ENCODE measurements at places on chromosomes 5 and 9. TPM values are rescaled to one million over a fixed set of nuclear protein-coding genes. Genes with fewer than 3 reads are reported as not detected.

Gene RFESD
- 4.2 TPM for total RNA-seq

Gene FOXI1
- not detected for total RNA-seq

Gene SNX30
- 12.9 TPM for total RNA-seq

Gene FOXD4L5
- 0.29 TPM for total RNA-seq

Gene FAM153A
- total RNA-seq = 0.55 TPM

Gene CDH6
- 132 TPM for total RNA-seq

DNA sequence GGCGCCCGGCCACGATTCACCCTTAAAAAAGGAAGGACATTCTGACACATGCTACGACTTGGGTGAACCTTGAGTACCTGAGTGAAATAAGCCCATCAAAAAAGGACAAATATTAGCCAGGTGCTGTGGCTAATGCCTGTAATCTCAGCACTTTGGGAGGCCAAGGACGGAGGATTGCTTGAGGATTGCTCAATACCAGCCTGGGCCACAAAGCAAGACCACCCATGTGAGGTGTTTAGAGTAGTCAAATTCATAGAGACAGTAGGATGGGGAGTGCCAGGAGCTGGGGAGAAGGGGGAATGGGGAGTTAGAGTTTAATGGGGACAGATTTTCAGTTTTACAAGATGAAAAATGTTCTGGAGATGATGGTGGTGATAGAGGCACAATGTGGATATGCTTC lies 32.1 kb upstream of the IER5L start:
- no peak for DNase-seq

GRCh38 chr5:109996246-109996645 lies 306.5 kb downstream of the MAN2A1 start:
- no peak for DNase-seq

DNA sequence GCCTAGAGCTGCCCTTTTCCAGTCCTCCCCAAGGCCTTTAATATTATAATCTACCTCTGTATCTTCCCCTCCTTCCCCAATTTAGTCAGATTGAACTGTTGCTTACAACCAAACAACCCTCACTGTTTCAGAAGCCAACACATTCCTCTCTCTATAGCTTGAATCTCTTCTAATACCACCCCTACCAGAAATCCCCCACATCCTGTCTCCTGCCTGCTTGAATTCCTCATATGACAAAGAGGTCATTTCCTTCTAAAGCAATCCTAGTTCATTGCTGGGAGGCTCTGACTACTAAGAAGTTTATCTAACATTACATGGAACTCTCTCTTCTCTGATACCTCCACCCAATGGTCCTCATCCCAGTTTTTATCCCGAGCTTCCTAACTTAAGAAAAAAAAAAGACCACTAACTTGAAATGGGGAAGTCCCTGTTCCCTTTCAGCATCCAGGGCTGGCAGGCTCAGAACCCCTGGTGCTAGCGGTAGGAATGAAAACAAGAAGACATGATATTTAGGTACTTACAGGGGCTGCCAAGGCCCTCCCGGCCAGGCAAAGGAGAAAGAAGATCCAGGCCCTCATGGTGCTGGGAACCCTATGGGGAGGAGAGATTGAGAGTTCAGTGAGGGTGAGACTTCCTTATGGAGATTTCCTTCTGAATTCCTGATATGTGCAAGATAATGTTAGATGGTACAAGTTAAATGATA lies 11.0 kb downstream of the SPARC start:
- DNase-seq = no peak

DNA sequence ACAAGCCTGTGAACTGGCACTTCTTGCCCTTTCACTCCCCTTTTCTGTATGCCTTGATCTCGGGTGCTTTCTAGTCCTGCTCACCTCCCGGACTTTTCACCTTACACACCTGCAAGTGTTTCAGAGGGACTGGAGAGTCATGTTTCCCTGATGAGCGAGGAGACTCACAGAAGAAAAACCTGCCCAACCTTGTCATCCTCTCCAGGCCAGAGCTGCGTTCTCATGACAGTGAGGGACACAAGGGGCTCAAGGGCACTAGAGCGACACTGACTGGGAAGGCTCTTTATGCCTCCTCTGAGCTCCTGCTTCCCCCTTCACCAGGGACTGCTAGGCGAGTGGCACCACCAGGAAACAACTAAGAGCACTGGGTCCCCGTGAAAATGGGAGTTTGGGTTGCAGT lies 376.9 kb upstream of the RPS23 start:
- DNase-seq = no peak

GRCh38 chr9:112867275-112867991 lies 23.2 kb downstream of the SLC46A2 start:
- DNase-seq = no peak

- no peak for DNase-seq
These were observed 87.6 kb downstream of the ADRB2 start for GRCh38 chr5:148913985-148914431.

GRCh38 chr5:155833287-155833686 lies 493.7 kb upstream of the SGCD start:
- no peak for DNase-seq

Measured in progenitor cell of endocrine pancreas (in vitro differentiated cells).